ENCODE measurements at places on chromosomes 6 and 20.

DNA sequence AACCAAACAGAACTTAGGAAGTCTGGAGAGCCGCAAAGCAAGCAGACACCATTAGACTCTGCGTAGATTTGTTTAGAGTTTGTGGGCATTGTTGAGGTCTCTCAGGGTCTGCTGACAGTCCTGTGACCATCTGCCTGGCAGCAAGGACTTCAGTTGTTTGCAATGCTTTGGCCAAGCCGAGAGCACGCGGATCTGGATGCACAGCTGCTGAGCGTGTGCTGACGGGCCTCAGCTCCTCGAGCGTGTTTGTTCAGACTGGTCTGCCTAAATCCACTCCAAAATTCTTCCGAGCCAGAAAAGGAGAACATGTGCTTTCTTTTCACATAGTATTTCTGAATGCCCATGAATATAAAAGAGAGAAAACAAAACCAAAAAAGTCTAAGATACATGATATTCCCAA is 159.0 kb downstream of the ZNF217 start:
- DNase-seq = no peak

DNA sequence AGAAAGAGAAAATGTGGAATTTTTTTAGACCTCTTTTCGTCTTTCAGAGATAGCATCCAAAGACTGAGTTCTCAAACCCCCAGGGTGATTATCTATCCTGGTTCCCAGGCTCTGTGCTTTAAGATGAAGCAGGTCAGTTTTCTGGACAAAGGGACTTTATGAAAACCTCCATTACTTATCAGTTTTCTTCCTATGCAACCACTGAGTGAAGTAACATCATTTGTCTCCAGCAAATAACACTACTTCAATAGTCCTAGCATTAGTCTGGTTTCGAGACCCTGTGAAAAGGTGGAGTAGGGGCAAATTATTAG is 18.3 kb upstream of the HLA-DRB1 start:
- DNase-seq = no peak

- DNase-seq = no peak
These were observed 20.2 kb upstream of the PAQR8 start for GRCh38 chr6:52341561-52342260.

GRCh38 chr6:30615219-30615957 is 1.7 kb downstream of the PPP1R10 start:
- DNase-seq = peak; percentile 45

- DNase-seq = no peak
These were observed 96.1 kb downstream of the PPP1R14C start for GRCh38 chr6:150238846-150239407.

DNA sequence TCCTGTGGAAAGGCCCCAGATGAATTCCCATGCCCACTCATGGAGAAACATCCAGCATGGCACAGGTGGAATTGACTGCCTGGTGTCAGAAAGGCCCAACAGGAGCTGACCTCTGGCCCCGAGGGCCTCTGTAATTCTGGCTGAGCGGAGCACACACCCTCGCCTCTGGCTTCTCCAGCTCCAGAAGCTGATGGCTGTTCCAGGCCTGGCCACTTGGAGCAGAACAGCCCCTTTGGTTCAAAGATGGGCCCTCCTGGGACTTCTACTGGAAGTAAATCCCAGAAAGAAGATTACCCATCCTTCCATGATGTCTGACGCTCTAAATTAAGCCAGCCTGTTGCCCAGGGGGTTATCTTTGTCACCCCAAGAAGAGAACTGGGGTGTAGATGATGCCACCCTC is 275.1 kb upstream of the CDH4 start:
- DNase-seq = no peak

GRCh38 chr20:24275946-24276705 is 193.3 kb upstream of the SYNDIG1 start:
- DNase-seq = no peak

DNA sequence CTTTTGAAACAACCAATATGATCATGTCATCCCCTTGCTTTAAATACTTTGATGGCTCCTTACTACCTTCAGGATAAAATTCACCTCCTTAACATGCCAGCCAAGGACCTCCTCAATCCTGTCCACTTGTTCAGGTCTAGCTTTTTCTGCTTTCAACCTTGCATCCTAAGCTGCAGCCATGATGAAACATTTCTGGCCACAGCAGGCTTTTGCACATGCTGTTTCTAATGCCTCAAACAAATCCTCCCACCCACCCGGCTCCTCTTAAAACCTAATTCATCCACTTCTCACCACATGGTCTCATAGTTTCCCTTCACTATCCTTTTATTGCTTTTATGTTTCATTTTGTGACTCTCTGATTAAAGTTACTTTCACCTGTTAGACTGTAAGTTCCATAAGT is 124.6 kb downstream of the MYB start:
- DNase-seq = no peak

DNA sequence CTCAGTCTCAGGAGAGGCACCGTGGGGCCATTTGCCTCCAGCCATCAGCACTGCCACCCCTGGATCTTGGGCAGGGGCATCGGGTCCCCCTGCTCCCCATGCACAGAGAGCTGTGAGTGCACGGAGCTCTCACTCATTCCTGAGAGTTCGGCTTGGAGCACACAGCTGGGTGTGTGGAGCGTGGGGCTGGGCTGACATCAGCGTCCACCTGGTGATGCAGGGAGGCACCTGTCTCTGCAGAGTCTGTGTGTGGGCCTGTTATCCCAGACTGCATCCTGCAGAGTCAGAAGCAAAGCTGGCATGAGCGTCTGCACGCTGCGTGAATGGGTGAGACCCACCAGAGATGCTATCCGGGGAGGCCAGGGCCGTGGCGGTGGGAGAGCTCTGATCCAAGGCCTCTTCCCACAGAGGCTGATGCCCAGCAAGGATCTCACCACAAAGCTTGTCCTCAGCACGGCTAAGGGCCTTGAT is 248.8 kb upstream of the AFDN start:
- DNase-seq = no peak

- DNase-seq = no peak
These were observed 159.3 kb upstream of the CENPW start for GRCh38 chr6:126180585-126180984.

DNA sequence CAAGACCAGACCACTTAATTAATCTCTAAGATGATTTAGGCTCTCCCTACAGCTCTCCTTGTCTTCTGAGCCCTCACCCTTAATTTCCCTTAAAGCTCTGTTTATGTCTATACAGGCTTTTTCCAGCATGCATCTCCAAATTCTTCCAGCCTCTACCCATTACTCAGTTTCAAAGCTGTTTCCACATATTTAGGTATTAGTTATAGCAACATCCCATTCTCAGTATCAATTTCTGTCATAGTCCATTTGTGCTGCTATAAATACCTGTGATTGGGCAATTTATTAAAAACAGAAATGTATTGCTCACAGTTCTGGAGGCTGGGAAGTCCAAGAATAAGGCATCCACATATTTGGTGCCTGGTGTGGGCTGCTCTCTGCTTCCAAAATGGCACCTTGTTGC is 2.3 kb upstream of the SERPINB1 start:
- no peak for DNase-seq

GRCh38 chr6:2184700-2185455 is 60.5 kb downstream of the GMDS start:
- no peak for DNase-seq

- no peak for DNase-seq
These were observed 10.0 kb downstream of the PYGB start for GRCh38 chr20:25257756-25258475.

GRCh38 chr6:139364302-139364981 is 10.0 kb downstream of the CITED2 start:
- no peak for DNase-seq

- DNase-seq = no peak
These were observed 6.0 kb upstream of the VNN1 start for GRCh38 chr6:132719736-132720448.

GRCh38 chr6:154604119-154604518 is 93.6 kb upstream of the CNKSR3 start:
- no peak for DNase-seq

DNA sequence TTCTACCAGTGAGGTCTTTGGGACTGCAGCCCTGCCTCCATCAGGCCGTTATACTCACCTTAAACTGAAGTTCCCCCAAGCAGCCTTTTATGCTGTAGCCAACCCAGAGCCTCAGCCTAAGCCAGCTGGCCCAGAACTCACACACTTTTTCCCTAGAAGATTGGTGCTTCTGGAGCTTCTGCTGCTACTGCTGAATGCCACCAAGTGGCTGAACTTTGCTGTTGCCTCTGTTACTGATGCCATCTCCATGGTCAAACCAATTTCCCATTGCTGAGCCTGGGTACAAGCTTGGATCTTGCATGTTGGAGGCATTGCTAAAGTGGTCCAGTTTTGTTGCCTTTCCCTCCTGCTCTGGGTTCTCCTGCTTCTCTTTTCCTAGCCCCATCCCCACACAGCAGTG is 15.0 kb upstream of the TBX18 start:
- DNase-seq = no peak

DNA sequence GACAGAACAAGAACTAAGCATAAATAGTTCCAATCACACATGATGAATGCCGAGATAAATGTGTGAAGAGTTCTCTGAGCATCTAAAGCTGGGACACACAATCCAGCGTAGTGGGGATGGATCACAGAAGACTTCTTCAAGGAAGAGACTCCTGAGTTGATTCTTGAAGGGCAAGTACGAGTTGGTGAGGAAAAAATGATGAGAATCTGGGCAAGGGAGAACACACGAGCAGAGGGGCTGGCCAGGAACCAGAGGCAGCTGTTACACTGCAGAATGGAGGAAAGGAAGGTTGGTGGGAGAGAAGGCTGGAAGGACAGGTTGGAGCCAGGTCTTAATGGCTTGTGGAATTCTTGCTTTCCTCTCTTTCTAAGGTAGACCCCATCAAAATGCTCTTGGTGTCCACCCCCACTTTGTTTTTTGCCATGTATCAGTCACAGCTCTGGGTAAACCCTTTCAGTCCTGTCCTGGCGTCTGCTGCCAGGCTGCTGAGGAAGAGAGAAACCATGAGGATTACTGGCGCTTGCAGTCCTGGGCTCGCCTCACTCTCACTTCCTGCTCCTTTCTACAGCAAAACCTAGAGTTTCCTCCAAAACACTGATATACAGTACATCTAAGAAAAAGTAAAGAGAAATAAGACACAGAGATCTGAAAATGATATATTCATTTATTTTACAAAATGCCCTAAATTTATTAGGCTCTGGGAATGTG is 127.6 kb upstream of the FAM184A start:
- DNase-seq = no peak

DNA sequence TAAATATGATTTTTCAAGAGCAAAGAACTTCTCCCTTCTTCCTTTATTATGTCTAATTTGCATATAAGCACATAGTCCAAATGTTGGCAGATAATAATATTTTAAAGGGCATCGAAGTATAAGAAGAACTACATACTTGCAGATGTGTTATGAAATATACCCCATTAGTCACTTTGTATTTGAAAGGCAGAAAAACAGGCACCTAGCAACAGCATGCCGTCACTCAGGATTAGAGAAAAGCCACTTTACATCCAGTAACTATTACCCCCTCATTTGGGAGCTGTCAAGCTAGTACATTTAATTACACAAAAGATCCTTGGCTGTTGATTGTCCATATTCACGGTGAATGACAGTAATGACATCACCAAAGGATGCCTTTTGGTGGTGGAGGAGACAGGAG is 99.3 kb upstream of the ARMC2 start:
- DNase-seq = no peak

DNA sequence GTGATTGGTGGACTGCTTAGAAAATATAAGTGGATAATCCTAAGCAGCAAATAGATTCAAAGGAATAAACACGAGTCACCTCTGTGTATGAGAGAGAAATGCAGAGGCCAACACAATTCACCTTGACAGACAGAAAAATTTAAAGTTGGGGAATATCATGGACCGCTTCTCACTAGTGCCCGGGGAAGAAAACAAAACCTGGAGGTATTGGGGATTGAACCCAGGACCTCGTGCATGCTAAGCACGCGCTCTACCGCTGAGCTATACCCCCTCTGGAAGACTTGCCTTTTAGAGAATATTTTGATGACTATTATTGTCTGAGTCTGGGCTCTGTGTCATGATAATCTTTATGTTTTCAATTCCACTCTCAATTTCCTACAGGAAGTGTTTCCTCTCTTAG is 111.9 kb downstream of the TRIM27 start:
- no peak for DNase-seq

- no peak for DNase-seq
These were observed 24.6 kb downstream of the DNAAF9 start for GRCh38 chr20:3382836-3383235.
